ENCODE measurements at places on chromosomes 2 and 18.

GRCh38 chr2:9952286-9952737, 819 bp downstream of the GRHL1 start:
- DNase-seq: no peak

DNA sequence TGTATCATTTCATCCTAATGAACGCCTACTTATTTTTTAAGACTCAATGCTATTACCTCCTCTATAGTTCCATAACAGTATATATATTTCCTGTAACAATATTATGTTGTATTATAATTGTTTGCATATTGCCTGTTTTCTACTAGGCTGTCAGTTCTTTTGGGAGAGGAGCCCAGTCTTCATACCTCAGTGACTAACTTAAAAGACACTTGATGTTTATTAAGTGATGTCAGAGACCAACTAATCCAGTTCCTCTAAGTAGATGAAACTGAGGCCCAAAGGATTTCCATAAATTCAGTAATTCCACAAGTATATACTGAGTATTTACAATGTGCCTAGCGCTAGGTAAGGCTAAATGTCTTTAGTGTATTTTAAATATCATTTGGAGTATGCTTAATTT, 48.9 kb upstream of the AAK1 start:
- DNase-seq: no peak

DNA sequence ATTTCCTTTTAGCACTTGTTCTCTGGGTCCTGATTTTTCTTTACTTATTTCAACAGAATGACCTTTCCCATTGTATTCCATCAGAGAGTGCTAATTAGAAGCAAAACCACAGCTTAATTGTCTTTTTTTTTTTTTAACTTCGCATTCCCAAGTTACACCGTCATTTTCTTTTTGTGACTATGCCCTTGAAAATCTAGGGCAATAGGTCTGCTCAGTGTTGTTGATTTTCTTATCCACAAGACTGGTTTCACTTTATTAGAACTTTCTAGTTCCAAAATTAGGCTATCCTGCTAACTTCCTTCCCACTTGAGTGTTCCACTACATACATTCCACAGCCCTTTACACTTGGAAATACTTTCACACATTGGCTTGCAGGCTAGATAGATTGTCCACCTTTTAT, 18.7 kb upstream of the ADAM17 start:
- DNase-seq: no peak

- DNase-seq: no peak
These were observed 270.0 kb upstream of the TCF4 start for GRCh38 chr18:55857956-55858355.

GRCh38 chr2:44822174-44822573, 119.3 kb upstream of the SIX3 start:
- DNase-seq: no peak

DNA sequence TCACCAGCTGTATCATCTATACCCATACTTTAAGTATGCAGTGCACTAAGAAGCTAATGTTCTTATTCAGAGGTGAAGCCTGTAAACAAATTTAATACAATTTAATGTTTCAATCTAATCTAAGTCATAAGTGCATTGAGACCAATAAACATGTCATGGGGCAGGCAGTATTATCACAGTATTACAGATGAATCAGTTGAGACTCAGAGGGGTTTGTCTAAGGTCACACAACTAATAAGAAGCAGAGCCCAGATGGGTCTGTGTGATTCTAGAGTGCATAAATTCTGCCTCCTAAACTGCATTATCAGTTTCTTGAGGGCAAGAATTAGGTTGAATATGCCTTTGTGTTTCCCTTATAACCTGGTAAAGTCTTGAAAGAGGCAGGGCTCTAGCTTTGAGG, 140.9 kb upstream of the RNF152 start:
- DNase-seq: no peak

- no peak for DNase-seq
These were observed 86.6 kb downstream of the TMEM182 start for GRCh38 chr2:102848366-102848839.

GRCh38 chr2:74554820-74555531, 456 bp downstream of the DOK1 start:
- no peak for DNase-seq

DNA sequence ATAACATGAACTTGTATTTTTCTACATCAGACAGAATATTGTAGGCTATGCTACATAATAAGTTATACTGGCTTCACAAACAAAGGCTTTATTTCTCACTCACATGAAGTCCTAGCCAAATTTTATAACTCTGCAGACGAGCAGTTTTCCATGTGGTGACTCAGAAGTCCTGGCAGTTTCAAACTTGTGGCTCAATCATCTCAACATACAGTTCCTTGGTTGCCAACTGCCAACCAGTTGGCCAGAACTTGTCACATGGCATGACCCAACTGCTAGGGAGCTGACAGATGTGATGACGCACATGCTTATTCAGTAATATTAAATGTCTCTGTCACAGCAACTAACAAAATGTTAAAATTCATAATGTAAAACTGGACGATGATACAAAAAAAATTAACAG, 63.8 kb upstream of the ZC3H15 start:
- peak; percentile 91 for DNase-seq

DNA sequence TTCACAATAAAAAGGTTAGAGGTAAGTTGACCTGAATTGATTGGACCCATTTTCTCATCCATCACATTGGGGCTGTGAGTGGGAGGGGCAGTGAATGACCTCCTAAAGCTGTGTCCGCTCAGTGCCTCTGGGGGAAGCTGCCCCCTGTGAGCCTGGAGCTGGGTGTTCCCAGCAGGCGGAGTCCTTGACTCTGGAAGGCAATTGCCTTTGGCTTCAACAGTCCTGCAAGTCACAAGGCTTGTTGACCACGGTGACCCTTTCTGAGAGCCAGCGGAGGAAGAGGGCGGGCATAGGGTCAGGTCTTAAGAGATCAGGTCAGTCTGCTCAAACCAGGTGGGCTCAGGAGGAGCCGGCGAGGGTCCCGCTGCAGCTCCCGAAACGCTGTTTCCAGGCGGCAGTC, 1.1 kb upstream of the CIDEA start:
- no peak for DNase-seq

DNA sequence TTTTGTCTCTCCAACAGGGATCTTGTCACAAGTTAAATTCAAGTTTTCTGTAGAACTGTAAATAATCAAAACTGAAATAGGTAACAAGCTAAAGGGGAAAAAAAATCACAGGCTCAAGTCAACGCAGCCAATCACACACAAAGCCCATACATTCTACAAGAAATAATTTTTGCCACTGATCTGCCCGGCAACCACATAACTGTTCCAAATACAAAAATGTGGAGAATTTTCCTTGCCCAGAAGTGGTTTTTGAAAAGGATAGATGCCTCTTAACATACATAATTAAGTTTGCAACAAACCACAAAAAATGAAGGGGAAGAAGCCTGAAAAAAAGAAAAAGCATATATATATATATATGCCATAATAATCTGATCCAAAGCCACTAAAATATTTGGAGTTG, 60.3 kb downstream of the FARSB start:
- DNase-seq: no peak

DNA sequence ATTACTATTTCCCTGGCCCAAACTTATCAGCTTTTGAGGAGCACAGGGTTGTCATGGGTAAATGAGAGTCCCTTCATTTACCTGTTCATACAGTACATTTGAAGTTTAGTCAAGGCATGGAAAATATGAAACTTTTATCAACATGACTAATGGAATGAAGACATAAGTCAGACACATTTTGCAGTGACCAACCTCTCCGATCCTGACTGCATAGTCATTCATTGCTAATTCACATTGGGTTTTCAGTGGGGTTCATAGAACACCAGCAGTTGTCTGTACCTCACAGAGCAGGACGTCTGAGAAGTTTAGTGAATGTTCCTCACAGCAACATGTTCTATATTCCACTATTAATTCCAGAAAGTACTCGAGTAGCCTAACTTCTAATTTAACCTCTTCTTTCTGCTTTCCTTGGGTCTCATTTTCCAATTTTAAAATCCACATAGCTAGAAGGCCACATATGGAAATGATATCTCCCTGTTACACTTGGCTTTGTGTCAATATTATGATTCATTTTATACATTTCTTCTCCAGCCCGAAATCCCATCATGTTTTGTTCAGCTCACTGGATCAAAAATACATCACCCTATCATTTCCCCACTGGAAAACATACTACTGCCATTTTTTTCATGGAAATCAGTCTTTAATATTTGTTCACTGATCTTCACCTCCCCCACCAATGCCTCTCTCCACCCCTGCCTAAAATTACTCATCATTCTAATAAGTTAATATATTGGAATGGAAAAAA, 65.9 kb downstream of the CDH20 start:
- peak; percentile 40 for DNase-seq

DNA sequence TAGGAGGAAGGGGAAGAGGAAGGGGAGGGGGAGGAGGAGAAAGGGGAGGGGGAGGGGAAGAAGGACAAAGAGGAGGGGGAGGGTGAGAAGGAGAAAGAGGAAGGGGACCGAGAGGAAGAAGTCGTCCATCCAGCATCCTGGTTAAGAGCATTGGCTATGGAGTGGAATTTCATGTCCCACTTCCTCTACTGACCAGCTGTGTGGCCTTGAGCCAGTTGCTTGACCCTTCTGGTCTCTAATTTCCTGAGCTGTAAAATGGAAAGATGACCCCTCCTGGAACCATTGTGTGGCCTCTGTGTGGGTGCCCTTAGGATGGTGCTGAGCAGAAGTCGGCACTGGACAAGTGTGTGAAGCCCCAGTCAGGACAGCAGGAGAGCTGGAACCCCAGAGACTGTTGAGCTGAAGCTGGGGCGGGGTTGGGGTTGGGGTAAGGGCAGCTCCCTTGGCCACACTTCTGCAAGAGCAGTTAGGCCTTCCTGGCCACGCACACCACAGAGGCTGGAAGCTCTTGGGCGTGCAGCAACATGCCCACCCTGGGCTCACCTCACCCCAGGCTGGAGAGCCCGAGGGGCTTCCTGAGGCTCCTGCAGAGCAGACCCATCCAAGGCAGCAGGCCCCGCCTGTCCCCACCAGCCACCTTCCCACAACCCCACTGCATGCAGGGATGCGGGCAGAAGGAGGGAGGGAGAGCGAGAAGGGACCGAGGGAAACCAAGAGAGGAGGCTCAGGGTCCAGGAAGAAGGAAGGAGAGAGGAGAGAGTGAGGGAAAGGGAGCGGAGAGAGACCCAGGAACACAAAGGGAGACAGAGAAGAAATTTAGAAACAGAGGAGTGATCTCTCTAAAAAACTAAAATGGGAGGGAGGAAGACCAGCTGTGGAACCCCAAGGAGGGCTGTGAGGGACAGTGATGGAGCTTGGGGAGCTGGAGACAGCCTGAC, 16.2 kb downstream of the ADRA2B start:
- DNase-seq: no peak

DNA sequence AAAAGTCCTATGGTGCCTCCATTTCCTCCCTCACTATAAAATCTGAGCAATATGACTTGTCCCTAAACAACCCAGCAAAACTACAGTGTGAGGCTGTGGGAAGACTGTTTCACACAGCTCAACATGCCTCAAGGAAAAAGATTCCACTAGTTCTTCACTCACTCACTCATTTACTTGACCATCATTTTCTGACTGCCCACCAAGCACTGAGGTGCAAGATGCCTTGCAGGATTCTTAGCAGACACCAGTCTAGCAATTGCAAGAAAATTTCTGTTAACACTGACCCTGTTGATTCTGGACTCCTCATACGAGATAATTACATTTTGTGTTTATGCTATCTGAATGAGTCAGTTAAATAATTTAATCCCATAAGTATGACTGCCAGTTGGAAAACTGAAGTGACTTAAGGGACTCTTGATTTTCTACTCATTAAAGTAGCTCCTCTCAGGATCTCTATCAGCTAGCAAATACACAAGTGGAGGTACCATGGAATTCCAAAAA, 51.9 kb upstream of the PCBP1 start:
- DNase-seq: no peak

DNA sequence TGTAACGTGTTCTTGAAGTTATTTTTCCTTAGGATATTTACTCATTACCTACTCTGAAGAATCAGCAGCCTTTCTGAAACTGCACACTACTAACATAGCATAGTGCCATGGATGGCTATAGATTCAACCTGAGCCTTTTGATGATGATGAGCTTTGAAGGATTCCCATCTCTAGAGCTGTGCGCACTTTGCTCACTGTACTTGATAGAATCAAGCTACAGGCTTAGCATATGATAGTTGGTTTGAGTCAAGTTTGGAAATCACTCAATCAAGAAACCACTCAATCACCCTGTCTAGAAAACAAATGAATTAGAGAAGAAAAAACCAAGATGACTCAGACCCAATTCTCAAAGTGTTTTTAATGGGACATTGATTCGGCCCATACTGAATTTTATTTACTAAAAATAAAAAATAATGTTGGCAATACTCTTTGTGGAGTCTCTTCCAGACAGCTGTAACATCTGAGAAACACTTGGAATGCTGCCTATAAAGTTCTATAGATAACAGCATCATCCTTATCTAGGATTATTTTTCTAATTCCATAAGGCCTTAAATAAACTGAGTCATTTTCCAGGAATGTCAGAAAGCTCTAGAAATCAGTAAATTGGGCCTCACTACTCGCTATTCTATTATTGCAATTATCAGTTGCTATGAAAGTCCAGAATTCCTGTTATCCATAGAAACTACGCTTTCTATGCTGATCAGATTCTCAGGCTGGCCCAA, 259.0 kb upstream of the ERBB4 start:
- DNase-seq: no peak

DNA sequence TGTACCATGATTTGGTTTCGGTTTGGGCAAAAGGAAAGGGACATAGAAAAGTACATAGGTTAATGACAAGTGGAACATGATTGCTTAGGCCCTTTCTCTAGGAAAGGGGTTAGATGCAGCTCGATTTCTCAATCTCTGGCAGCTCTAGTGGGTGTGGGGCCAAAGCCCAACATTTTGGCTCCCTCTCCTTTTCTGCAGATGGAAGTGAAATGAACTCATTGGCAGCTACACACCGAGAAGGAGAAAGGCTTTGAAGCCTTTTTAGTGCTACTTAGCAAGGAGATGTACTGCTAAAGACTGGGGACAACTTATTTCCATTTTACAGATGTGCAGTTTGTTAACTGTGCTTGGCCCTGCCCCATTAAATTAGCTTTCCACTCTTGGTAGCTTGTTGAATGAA, 93.8 kb downstream of the LYPD6B start:
- no peak for DNase-seq

- DNase-seq: no peak
These were observed 82.3 kb upstream of the LDLRAD4 start for GRCh38 chr18:13136056-13136903.
